ENCODE measurements at places on chromosomes 11 and 22.

- DNase-seq, result no peak
These were observed 37.4 kb downstream of the CALCA start for GRCh38 chr11:14934641-14935351.

DNA sequence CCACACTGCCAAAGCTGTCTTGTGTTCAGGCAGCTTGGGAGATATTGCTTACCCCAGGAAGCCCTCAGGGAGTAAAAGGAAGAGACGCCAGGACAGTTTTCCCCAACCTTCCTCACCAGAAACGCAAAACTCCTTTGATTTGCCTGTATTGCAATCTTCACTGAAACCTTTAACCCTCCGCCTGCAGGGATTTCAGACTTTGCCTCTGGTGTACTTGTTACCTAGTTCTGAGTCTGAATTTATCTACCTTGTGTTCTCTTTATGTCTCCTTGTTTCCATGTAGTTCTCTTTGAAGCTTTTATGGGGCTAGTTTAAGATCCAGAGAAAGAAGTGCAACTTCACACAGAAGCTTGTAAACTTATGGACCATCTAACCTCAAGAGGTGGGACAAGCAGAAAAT is 154.2 kb downstream of the DSCAML1 start:
- DNase-seq, result no peak

DNA sequence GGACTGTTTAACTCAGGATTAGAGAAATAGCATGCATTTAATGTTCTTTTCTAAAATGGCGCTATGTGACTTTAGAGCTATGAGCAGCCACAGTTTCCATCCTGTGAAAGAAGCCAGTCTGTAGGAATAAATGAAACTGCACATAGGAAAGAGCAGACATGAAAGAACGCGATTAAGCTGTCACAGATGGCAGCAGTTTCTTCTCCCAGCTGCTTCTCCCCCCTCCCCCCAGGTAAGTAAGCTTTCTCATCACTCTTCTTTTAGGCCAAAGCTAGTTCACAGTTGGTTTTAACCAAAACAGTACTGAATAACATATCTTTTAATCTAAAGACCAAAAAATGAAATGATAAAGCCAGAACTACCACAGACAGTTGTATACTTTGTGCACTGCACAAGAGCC is 266.4 kb downstream of the KCNA4 start:
- no peak for DNase-seq

- DNase-seq, result no peak
These were observed 17.0 kb downstream of the XRCC6 start for GRCh38 chr22:41638124-41638523.
